ENCODE measurements at places on chromosomes 7 and 10.

GRCh38 chr10:132546567-132547420, 9.2 kb downstream of the INPP5A start:
- DNase-seq, result no peak

DNA sequence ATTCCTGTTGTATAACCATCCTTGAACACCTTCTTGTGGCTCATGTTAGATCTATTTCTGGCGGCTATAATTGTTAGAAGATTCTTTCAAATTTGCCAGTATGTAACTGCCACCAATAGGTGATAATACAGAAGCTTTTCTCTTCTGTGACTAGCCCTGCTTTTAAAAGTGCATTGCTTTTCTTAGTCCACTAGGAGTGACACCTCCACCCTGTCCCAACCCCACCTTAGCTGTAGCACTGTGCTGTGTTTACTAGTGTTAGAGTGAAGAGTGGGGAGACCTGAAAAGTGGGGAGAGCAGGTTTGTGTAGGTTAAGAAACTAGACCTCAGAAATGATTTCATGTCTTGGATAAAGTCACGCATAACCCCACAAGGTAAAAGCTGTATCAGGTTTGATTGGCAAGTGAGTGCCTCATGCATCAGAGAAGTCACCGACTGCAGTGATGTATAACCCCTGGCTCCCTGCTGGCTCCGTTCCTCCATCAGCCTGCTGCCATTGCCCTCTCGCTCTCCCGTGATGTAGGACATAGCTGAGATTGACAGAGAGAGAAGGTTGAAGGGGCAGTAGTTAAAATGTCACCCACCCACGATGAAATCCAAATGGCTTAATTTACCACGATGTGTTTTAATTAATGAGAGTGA, 12.5 kb downstream of the NPVF start:
- DNase-seq, result no peak

- DNase-seq, result no peak
Measured at GRCh38 chr10:6667679-6668270, 87.7 kb upstream of the PRKCQ start.

DNA sequence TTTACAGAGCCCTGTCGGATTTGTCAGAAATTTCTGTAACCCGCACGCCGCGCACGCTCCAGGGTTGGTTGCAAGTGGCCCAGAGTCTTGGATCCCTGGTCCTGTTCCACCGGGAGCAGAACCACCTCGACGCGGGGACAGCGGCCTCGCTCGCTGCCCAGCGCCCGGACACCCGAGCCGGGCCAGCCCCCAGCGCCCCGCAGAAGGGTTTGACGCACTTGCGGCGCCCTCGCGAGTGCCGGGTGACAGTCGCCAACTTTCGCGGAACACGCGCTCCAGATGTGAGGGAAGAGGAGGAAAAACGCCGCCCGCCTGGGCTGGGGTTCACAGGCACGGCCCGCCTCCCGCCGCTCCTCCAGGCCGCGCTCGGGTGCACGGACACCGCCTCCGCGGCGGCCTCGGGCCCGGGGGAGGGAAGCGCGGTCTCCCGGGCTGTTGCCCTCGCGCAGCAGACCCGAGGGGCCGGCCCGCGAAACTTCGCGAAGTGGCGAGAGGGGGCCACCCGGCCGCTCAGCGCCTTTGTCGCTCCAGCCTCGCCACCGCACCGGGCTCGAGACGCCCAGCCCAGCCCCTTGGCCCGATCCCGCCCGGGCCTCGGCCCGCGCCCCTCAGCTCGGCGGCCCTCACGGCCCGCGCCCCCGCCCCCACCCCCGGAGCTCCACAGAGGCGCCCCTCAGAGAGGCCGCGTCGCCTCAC, 514 bp downstream of the RNF216 start:
- no peak for DNase-seq

GRCh38 chr10:50219646-50220045, 31.7 kb downstream of the ASAH2 start:
- no peak for DNase-seq

- DNase-seq, result no peak
Measured at GRCh38 chr10:21976739-21977138, 26.8 kb downstream of the DNAJC1 start.

GRCh38 chr10:101601541-101601940, 13.4 kb downstream of the DPCD start:
- DNase-seq, result no peak

- DNase-seq, result no peak
Measured at GRCh38 chr10:114970515-114970914, 32.5 kb downstream of the TRUB1 start.

Measured in NCI-H2107 (cell line).